Activated naive CD4-positive, alpha-beta T cell (primary cell): ENCODE measurements at places on chromosomes 12 and 14.

GRCh38 chr12:81843599-81843998 lies 84.4 kb upstream of the PPFIA2 start:
- DNase-seq, result no peak

DNA sequence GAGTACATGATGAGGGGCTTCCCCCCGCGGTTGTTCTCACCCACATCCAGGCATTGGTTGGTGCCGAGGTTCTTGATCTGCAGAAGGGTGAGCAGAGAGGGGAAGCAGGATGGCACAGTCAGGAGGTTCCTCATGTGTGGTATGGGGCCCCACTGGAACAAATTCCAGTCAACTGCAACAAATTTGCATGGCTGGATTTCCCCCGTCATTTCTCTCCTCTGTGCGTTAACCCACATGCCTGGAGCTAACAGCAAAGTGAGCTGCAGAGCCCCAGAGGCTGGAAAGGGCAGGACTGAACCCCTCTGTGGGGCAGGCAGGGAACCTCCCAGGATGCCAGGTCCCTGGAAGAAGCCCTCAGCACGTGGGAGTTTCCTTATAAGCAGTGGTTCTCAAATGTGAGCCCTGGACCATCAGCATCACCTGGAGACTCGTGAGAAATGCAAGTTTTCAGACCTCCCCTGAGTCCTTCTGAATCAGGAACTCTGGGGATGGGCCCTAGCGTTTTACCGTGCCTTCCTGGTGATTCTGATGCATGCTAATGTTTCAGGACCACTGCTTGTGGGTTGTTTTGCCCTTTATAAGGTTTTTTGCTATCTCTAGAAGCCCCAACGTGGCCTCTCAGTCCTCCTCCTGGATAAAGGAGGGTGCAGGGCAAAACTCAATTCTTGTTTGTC lies 11.0 kb upstream of the CELA1 start:
- no peak for DNase-seq

- no peak for DNase-seq
Observed at GRCh38 chr12:62739266-62740015, 195.5 kb downstream of the PPM1H start.

DNA sequence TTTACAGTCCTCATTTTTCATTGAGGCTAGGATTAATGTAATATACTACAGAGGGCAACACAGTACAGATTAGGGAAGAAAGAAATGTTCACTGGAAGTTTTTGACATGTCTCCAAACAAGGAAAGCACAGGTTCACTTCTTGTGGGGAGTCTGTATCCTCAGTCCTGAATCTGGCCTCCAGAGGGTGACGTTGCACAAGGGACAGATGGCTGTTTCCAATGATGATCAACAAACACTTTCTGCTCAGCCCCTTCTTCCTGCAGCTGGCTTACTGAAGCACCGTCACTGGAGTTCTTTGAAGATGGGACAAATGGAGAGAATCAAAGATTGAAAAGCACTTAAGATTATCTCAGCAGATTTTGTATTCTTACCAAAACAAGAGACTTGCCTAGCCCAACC lies 123.3 kb upstream of the OR4E1 start:
- no peak for DNase-seq

DNA sequence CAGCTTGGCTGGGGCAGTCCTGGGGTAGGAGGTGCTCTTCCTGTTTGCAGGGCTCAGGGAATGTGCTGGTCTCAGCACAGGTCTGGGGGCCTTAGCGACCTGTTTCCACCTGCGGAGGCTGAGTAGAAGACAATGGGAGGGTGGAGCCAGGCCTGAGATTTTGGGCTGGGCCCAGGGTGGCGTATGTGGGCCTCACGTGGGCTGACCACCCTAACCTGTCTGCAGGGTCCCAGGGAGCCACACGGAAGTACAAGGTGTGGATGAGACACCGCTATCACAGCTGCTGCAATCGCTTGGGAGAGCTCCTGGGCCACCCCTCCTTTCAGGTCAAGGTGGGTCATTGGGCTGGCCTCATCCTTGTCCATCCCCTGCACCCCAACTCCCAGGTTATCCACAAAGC lies 1.1 kb downstream of the NOC4L start:
- no peak for DNase-seq

DNA sequence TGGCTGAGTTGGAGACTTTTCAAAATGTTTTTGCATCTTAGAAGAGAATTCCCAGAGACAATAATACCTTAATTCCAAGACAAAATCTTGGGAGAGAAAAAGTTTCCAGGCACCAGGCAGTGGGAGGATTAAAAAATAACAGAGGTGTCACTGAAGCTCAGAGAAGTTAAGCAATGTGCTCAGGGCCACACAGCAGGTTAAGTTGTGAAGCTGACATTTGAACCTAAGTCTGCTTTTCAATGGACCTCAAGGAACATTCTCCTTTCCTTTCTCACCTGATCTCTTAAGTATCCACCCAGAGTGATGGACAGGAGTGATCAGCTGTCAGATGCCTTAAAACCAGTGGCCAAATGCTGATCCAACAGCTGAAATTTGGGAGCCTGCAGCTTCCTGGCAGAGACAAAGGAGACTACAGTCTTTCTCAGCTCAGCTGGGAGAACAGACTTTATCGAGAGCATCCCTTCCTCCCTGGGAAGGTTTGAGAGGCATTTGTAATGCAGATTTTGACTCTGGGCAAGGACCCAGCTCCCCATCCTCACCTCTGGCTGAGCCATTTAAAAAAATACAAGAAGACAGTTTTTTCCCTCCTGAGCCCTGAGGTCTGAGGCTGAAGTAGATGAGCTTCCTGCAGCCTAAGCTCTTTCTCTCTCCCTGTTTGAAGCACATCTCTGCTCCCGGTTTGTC lies 174.9 kb upstream of the RPH3A start:
- DNase-seq, result no peak

DNA sequence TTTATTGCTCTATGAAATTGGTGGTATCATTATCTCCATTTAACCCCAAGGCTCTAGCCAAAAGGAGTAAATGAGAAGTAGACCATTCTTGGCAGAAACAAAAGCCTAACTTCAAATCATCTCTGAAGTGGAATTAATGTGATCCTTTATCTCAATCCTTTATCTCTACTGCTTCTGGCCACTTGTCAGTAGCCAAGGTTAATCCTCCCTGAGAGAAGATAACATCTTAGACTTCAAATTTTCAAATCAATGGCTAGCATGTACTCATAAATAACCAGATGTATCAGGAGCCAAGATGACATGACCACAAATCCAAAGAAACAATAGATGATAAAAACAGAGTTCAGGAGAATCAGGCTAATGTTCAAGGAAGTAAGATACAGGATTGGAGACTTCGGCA lies 123.1 kb upstream of the RASSF8 start:
- DNase-seq, result no peak

- DNase-seq, result no peak
Observed at GRCh38 chr14:58677996-58678395, 40.2 kb downstream of the DACT1 start.

- no peak for DNase-seq
Observed at GRCh38 chr12:132432721-132433577, 57.0 kb upstream of the FBRSL1 start.

DNA sequence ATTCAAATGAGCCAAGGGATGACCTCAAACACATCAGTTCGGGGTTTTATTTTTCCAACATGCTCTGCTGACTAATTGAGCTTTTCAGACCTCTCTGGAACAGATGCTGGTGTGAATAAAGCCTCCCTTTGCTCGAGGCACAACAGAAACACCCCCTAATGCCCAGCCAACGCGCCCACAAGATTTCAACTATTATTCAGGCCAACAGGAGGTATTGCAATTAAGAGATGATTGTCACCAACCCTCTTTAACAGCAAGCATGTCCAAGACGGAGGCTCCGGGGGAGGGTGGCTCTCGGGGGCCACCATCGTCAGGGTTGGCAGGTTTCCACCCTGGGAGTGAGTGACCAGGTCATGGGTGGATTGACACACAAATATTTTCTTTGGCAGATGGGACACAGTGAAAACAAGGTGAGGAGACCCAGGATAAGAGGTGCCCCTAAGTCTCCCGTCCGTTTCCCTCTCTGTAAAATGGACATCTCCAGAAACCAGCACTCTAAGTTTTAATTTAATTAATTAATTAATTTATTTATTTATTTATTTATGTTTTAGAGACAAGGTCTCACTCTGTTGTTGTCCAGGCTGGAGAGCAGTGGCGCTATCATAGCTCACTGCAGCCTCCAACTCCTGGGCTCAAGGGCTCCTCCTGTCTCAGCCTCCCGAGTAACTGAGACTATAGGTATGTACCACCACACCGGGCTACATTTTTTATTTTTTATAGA lies 56.1 kb downstream of the MAP1LC3B2 start:
- no peak for DNase-seq

- no peak for DNase-seq
Observed at GRCh38 chr12:64733857-64734256, 25.3 kb downstream of the GNS start.

- no peak for DNase-seq
Observed at GRCh38 chr12:31710021-31710818, 18.6 kb downstream of the AMN1 start.

GRCh38 chr14:70193396-70193795 lies 4.6 kb upstream of the SLC8A3 start:
- no peak for DNase-seq

- no peak for DNase-seq
Observed at GRCh38 chr14:87231336-87232026, 761.5 kb downstream of the GALC start.

DNA sequence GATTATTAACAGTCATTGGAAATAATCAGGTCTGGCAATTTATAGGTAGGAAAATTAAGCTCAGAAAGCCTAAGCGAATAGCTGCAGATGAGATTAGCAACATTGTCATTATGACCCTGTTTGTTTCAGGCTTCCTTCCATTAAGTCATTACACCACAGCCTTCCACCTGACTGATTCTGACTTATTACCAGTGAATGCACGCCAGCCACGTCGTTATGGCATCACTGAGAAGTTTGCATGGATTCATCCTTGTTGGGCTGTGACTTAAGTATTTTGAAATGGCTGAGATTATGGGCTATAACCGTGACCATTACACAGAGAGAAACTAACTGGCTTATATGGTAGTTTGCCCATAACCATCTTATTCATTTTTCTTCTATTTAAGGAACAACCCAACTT lies 18.6 kb downstream of the RASSF8 start:
- DNase-seq, result no peak

GRCh38 chr12:24795699-24796347 lies 153.1 kb downstream of the BCAT1 start:
- no peak for DNase-seq

DNA sequence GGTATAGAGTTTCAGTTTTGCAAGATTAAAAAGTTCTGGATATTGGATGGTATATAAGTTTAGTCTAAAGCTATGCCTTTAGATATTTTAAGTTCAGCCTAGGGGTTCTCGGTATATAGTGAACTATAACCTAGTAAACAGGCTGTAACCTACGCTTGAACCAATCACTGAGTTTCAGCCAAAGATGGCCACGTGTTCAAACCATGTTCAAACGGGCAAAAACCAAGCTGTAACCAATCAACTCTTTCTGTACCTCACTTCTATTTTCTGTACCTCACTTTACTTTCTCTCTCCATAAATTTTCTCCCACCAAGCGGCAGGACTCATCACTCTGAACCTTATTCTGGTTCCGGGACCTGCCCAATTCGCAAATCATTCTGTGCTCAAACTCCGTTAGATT lies 1.4 kb downstream of the TMBIM4 start:
- DNase-seq, result no peak

- DNase-seq, result no peak
Observed at GRCh38 chr14:95370076-95370475, 50.4 kb upstream of the CLMN start.

DNA sequence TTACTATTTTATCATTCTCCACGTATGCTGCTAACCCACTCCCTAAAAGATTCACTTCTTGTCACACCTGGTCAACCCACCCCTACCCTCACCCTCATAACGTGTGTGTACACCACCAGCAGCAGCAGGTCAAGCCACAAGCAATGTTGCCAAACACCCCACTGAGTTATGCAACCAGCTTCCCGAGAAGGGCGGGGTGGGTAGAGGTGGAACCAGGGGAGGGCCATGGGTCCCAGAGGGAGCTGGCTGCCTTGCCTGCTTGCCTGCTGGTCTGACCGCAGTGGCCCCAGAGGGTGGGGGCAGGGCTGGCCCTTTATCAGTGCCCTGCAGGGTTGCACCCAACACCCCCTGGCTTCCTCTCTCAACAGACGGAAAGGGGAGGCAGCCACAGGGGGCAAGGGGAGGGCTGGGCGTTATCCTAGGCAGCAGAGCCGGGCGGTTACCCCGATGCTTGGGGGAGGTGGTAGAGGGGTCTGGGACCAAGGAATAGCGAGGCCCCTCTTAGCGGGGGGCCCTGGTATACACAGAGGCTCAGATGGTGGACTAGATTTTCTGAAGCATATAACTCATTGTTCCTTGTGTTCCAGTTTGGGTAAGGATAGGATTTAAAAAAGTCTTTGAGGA lies 3.5 kb upstream of the NFE2 start:
- DNase-seq, result no peak

- no peak for DNase-seq
Observed at GRCh38 chr12:76568888-76569551, 9.4 kb upstream of the OSBPL8 start.

- DNase-seq, result no peak
Observed at GRCh38 chr12:59383079-59383822, 212.6 kb upstream of the SLC16A7 start.

GRCh38 chr12:130401703-130402102 lies 64.0 kb downstream of the PIWIL1 start:
- no peak for DNase-seq

GRCh38 chr12:2034633-2035430 lies 18.0 kb upstream of the CACNA1C start:
- DNase-seq, result peak; percentile 87

DNA sequence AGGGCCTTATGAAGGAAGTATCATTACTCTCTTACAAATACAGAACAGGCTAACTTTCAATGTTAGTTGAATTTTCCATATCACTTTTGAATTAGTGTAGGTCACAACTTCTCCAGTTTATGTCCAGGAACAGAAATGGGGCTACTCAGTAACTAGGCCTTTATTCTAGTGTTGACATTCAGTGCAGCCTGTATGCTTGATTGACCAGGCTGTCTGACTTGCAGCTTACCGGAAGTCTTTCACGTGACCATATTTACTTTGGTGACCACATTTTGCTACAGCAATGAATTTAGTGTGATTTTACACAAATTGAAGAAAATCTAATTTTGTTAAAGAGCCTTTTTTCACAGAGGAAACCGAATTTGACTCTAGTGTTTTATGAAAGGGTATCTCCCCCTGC lies 12.4 kb downstream of the MTERF2 start:
- no peak for DNase-seq

DNA sequence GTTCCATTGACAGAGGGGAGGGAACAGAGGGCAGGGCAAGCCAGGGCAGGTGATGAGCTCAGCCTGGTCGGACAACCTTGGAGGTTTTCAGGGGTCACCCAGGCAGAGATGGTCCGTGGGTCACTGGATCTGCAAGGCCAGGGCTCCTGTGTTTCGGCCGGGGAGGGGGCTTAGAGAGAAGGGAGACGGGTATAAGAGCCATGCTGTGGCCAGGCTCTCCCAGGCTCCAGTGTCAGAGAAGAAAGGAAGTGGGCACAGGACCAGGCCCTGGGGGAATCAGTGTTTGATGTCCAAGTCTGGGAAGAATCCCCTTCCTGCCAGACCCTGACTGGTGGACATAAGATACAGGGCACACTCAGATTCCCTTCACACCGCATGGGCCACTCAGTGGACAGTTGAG lies 36.9 kb downstream of the DIO3 start:
- no peak for DNase-seq

GRCh38 chr12:7114851-7115250 lies 5.8 kb upstream of the C1RL start:
- no peak for DNase-seq
